ENCODE measurements at places on chromosomes 16 and 17.

- peaks cover 35% of the 10 kb centered on the region for H3K4me1 ChIP-seq
- DNase-seq = no peak
These were observed 27.2 kb downstream of the MAP3K14 start for GRCh38 chr17:45289301-45290268.

DNA sequence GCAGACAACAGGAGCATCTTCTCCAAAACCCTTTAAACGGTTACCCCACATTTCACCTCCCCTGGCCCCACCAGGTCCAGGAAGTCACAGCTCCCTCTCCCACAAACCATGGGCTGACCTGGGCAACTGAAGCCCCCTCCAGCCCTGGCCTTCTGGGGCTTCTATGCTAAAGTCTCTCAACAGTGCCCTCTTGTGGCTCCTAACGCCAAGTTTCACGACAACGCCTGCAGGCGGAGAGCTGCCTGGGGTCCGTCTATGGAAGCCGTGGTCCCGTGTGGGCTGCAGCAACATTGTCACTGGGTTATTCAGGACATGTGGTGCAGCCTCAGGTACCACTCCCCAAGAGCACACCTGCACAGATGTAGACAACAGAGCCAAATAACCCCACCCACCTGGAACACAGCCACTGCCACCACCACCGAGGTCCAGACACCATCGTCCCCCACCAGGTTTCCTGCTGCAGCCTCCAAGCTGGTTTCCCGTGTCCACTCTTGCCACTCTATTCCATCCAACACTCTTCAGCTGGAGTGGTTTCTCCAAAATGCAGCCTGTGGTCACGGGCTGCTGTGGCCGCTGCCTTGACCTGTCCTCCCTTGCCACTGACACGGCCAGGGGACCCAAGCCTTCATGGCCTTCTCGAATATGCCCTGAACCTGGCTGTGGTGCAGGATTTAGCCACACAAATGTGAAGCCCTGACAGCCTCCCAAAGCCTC is 19.1 kb downstream of the C16orf95 start:
- no peak overlapping the region for H3K4me3 ChIP-seq
- H3K27me3 ChIP-seq = no peaks in the 10 kb centered on the region
- peaks cover 3% of the 10 kb centered on the region for H3K4me1 ChIP-seq
- DNase-seq = peak; percentile 26
- H3K27ac ChIP-seq = no peak overlapping the region

DNA sequence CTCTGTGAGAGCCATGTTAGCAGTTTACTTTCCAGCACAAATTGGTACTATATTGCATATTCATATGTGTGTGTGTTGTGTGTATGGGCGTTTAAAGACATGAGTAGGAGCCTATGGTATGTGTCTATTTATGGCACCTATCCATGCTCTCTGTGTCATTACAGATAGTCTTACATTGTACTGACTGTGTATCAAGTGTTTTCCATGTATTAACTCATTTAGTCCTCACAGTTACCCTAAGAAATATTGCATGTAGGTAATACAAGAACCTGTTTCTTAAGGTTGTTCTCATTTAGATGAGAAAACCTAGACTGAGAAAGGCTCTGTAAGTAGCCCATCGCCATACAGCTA is 1.6 kb downstream of the ALG1 start:
- peak overlapping the region; percentile 41 for H3K27ac ChIP-seq
- DNase-seq = no peak
- H3K36me3 ChIP-seq = peaks cover 45% of the 10 kb centered on the region

GRCh38 chr17:4769628-4770027 is 2.1 kb upstream of the TM4SF5 start:
- no peak for DNase-seq
- H3K27me3 ChIP-seq = peaks cover 17% of the 10 kb centered on the region
- no peak overlapping the region for H3K4me3 ChIP-seq
- H3K36me3 ChIP-seq = peaks cover 6% of the 10 kb centered on the region
- H3K27ac ChIP-seq = no peak overlapping the region

- H3K4me3 ChIP-seq = no peak overlapping the region
- peaks cover 11% of the 10 kb centered on the region for H3K27me3 ChIP-seq
- H3K4me1 ChIP-seq = peaks cover 5% of the 10 kb centered on the region
- H3K36me3 ChIP-seq = no peaks in the 10 kb centered on the region
- H3K27ac ChIP-seq = no peak overlapping the region
- no peak for DNase-seq
These were observed 21.0 kb downstream of the FBXO39 start for GRCh38 chr17:6796887-6797490.

DNA sequence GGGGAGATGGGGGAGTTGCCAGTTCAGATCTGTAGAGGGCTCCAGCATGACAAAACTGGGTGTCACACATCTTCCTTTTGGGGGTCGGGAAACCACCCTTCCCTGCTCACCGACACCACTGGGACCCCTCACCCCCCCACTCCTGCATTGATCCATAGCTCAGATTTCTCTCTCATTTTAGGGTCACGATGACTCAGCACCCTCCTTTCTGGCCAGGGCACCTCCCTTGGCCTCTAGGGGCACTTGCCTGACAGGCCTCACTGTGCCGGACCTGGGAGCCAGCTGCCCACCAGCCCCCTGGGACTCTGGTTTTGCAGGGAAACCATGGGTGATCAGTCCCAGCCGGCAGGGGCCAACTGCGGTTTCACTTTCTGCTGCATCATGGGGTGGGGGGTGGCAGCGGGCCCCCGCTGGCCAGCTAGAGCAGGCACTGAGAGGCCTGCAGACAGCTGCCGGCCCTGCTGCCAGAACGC is 239.4 kb downstream of the MRTFB start:
- no peak for DNase-seq
- H3K27ac ChIP-seq = no peak overlapping the region
- H3K36me3 ChIP-seq = peaks cover 5% of the 10 kb centered on the region
- H3K4me3 ChIP-seq = no peak overlapping the region

GRCh38 chr17:21523497-21524210 is 147.5 kb downstream of the KCNJ12 start:
- H3K4me3 ChIP-seq = no peak overlapping the region
- H3K36me3 ChIP-seq = no peaks in the 10 kb centered on the region
- H3K27ac ChIP-seq = no peak overlapping the region
- H3K27me3 ChIP-seq = peaks cover 32% of the 10 kb centered on the region

GRCh38 chr16:57544124-57544653 is 1.7 kb downstream of the ADGRG5 start:
- peak overlapping the region; percentile 87 for H3K4me3 ChIP-seq
- H3K36me3 ChIP-seq = peaks cover 16% of the 10 kb centered on the region
- peaks cover 62% of the 10 kb centered on the region for H3K4me1 ChIP-seq
- no peak for DNase-seq
- no peaks in the 10 kb centered on the region for H3K27me3 ChIP-seq

- peaks cover 49% of the 10 kb centered on the region for H3K4me1 ChIP-seq
- no peak for DNase-seq
- H3K4me3 ChIP-seq = no peak overlapping the region
- no peaks in the 10 kb centered on the region for H3K27me3 ChIP-seq
These were observed 17.1 kb downstream of the FOXK2 start for GRCh38 chr17:82536512-82537201.

DNA sequence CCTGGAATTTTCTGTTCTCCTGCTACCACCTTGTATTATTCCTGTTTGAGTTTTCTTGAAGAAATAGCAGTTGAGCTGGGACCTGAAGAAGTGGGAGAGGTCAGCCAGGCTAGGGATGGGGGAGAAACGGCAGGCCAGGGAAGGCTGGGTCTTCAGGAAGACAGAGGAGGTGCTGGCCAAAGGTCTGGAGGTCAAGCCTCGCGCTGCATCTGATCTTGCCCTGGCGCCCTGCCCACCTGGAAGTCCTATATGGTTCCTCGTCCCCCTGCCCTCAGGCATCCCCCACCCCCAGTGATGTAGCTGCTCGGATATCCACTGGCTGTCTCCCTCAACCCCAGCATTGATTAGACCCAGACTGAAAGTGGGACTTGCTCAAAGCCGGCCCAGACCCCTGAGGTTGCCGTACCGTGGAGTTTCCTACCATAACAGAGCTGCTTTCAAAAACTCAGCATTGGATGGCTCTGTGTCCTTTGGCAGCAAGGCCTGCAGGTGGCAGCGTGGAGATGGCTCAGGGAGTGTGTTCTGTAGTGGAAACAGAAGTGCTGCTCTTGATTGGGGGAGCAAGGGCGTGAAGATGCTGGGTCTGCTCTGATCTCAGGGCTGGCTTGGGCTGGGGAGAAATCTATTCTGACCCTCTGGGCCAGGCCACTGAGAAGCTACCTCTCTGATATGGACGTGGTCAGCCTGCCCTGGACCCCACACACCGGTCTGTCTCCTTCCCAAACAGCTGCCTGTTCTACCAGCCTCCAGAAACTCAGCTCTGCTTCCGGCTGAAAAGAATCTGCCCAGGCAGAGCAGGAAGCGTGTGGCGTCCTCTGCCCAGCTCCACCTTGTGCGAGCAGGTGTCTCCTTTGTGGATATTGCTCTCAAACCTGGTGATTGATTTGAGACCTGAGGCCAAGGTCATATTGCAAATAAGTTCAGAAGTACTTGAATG is 107.0 kb upstream of the CACNG5 start:
- H3K27ac ChIP-seq = peak overlapping the region; percentile 59
- no peak overlapping the region for H3K4me3 ChIP-seq
- peaks cover 16% of the 10 kb centered on the region for H3K4me1 ChIP-seq
- H3K36me3 ChIP-seq = peaks cover 2% of the 10 kb centered on the region

GRCh38 chr17:17042851-17043460 is 699 bp downstream of the MPRIP start:
- no peak for DNase-seq
- peak overlapping the region; percentile 91 for H3K4me3 ChIP-seq
- H3K36me3 ChIP-seq = no peaks in the 10 kb centered on the region
- peaks cover 47% of the 10 kb centered on the region for H3K4me1 ChIP-seq
- peak overlapping the region; percentile 89 for H3K27ac ChIP-seq

DNA sequence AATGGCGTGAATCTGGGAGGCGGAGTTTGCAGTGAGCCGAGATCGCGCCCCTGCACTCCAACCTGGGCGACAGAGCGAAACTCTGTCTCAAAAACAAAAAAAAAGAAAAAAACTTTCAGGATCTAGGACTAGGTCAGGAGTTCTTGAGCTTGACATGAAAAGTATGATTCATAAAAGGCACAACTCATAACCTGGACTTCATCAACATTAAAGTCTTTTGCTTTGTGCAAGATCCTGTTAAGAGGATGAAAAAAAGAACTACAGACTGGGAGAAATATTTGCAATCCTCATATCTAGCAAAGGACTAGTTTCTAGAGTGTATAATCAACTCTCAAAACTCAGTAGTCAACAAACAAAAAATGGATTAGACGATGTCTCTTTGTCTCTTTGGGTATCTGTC is 40.0 kb downstream of the TBC1D16 start:
- H3K4me3 ChIP-seq = no peak overlapping the region
- H3K36me3 ChIP-seq = peaks cover 11% of the 10 kb centered on the region
- H3K4me1 ChIP-seq = peaks cover 35% of the 10 kb centered on the region

GRCh38 chr16:8877894-8878522 is 4.1 kb upstream of the LITAFD start:
- H3K27ac ChIP-seq = peak overlapping the region; percentile 32
- H3K4me3 ChIP-seq = no peak overlapping the region
- H3K27me3 ChIP-seq = no peaks in the 10 kb centered on the region
- DNase-seq = no peak

DNA sequence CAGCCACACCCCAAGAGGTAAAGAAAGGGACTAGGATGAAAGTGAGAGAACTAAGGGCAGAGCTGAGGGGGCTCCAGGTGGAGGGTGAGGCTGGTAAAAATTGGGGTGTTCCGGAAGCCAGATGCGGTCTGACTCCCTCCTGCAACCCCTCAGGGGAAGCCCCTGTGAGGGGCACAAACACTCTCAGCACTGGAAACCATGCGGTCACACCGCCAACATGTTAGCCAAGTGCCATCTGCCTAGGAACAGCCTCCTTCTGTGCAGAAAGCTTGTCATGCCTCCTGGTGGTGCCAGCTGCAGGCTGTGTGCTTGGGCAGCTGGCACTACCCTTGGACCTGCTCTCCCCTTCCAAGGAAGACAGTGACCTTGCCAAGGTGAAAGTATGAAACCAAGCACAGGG is 83.5 kb upstream of the RPL38 start:
- DNase-seq = no peak
- H3K27ac ChIP-seq = no peak overlapping the region
- H3K4me3 ChIP-seq = no peak overlapping the region
- H3K4me1 ChIP-seq = no peaks in the 10 kb centered on the region
- no peaks in the 10 kb centered on the region for H3K36me3 ChIP-seq
- H3K27me3 ChIP-seq = peaks cover 66% of the 10 kb centered on the region

DNA sequence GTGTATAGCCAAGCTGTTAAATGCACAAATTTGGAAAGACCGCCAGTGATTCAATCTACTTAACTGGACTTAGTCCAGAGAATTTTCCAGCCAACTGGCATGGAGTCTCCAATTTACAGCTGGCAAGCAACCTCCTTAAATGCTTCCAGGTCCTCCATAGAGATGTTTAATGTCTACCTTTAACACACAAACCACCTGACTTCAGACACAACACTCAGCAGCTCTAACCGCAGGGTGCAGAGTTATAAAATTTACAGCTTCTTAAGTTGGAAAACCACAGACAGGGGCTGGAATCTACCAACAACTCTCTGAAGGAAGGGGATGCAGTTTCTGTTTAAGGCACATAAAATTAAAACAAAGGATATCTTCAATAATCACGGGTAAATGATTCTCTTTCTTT is 106.9 kb downstream of the SYCE1L start:
- H3K27ac ChIP-seq = no peak overlapping the region
- H3K36me3 ChIP-seq = no peaks in the 10 kb centered on the region
- H3K27me3 ChIP-seq = peaks cover 5% of the 10 kb centered on the region

GRCh38 chr17:72063756-72064450 is 56.9 kb upstream of the SOX9 start:
- no peak overlapping the region for H3K4me3 ChIP-seq
- H3K36me3 ChIP-seq = no peaks in the 10 kb centered on the region
- no peak for DNase-seq
- no peaks in the 10 kb centered on the region for H3K27me3 ChIP-seq

GRCh38 chr16:43294-43693 is 10.1 kb downstream of the POLR3K start:
- H3K27ac ChIP-seq = no peak overlapping the region
- peaks cover 30% of the 10 kb centered on the region for H3K4me1 ChIP-seq
- no peak overlapping the region for H3K4me3 ChIP-seq
- no peak for DNase-seq

GRCh38 chr17:64282753-64283080 is 19.7 kb upstream of the TEX2 start:
- H3K27me3 ChIP-seq = no peaks in the 10 kb centered on the region
- H3K4me3 ChIP-seq = no peak overlapping the region
- no peak for DNase-seq
- H3K36me3 ChIP-seq = no peaks in the 10 kb centered on the region
- H3K27ac ChIP-seq = no peak overlapping the region

DNA sequence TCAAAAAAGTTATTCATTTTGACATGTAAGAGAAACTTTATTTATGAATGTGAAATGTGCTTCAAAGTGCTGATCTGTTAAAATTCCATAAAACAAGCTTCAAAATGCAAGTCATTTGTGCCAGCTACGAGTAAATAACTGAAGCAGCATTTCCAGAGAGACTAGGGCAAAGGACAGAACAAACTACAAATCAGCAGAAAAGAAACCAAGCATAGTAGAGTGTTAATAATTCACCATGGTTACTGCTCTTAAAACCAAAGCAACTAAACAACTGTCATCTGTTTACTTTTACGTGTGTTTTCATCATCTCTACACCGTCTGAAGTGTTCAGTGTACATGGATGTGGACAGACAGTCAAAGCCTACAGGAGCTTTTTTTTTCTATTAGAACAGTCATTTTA is 1.6 kb upstream of the ASPA start:
- no peaks in the 10 kb centered on the region for H3K36me3 ChIP-seq
- H3K4me3 ChIP-seq = no peak overlapping the region
- no peak for DNase-seq
- peaks cover 6% of the 10 kb centered on the region for H3K4me1 ChIP-seq
- no peak overlapping the region for H3K27ac ChIP-seq
